NCI-H748 treated with DMSO at 0.1 percent for 48 hours (cell line): ENCODE measurements at places on chromosomes 16 and 17.
A peak's percentile ranks its signal among the peaks of the same experiment; 100 is the strongest.

DNA sequence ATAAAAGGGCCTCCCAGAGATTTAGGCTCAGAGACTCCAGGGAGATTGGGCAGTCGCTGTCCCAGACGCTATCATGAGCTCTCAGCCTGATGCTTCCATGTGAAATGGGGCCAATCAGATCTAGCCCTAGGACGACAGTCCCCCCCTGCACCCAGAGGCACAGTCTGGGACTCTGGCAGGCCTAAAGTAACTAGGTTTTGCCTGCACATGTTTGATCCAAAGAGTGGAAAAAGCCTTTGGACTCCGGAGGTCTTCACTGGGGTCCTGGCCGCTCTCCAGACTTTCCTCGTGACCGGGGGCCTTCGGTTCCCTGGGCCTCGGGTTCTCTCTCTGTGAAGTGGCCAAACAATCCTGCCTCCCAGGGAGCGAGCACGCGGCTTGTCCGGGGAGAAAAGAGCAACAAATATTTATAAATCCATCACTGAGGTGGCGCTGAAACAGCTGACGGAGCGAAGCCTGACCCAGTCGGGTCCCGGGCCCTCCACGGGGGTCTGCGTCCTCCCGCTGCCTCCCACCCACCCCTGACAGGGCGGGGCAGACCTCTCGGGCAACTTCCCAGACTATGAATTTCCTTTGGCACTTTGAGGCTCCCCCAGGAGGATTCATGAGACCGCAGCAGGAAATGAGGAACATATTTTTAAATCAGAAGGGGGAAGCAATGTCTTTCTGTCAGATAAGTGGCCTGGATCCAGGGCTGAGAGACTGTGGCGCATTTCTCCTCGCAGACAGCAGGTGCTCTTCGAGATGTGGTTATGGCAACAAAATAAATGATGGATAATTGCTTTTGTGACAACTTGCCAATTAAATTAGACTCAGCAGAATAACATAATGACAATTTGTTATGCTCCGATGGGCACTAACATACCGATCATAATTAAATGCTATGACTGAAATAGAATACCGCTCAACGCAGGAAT is 38.9 kb downstream of the MRPS23 start:
- peak; percentile 91 for DNase-seq

DNA sequence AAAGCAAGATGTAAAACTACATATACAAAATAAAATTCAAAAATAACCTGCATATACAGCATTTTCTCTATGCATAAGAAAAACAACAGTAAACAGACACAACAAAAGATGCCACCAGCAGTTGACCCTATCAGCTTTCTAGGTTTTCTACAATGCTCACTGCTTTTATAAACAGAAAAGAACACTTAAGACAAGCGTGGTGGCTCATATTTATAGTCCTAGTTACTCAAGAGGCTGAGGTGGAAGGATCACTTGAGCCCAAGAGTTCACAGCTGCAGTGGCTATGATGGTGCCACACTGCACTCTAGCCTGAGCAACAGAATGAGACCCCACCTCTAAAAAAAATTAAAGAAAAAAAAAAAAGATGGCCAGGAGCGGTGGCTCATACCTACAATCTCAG is 46.5 kb upstream of the ATP2A3 start:
- no peak for DNase-seq

DNA sequence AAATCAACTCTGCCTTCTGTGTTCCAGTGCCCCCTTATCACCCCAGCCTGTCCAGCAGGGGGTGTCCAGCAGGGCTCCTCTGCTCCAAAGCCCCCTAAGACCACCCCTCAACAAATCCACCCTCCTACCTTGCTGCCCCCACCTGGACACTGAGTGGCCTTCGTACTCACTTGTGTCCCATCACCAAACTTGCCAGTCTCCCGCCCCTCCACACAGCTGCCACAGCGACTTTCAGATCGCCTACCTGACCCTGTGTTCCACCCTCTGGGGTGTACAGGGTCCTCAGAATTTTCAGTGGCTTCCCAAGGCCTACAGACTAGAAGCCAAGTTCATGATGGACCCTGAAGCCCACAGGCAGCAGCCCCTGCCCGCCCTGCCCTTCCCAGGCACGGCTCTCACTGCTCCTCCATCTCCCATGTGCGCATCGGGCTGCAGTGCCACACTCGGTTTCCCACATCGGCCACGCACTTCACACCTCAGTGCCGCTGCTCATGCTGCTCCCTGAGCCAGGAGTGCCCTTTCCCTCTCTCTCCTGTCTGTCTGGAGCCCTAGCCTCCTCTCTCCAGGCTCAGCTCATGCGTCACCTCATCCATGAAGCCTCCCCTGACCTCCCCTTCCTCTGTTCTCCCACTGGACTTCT is 11.8 kb downstream of the KCNH6 start:
- no peak for DNase-seq

- DNase-seq, result no peak
Measured at GRCh38 chr16:87713451-87714229, 52.1 kb downstream of the KLHDC4 start.

- DNase-seq, result no peak
Measured at GRCh38 chr16:85136213-85136701, 24.0 kb upstream of the CIBAR2 start.

DNA sequence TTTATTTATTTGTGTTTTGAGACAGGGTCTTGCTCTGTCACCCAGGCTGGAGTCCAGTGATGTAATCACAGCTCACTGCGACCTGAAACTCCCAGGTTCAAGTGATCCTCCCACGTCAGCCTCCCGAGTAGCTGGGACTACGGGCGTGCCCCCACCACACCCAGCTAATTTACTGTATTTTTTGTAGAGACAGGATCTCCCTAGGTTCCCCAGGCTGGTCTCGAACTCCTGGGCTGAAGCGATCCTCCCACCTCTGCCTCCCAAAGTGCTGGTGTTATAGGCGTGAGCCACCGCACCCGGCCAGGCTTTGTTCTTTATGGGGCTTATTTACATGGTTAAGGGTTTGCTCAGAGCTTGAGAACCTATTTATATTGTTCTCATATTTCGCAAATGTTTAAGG is 5.8 kb upstream of the MEIOB start:
- DNase-seq, result no peak

DNA sequence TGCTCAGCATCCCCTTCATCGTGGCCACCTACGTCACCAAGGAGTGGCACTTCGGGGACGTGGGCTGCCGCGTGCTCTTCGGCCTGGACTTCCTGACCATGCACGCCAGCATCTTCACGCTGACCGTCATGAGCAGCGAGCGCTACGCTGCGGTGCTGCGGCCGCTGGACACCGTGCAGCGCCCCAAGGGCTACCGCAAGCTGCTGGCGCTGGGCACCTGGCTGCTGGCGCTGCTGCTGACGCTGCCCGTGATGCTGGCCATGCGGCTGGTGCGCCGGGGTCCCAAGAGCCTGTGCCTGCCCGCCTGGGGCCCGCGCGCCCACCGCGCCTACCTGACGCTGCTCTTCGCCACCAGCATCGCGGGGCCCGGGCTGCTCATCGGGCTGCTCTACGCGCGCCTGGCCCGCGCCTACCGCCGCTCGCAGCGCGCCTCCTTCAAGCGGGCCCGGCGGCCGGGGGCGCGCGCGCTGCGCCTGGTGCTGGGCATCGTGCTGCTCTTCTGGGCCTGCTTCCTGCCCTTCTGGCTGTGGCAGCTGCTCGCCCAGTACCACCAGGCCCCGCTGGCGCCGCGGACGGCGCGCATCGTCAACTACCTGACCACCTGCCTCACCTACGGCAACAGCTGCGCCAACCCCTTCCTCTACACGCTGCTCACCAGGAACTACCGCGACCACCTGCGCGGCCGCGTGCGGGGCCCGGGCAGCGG is 3.2 kb downstream of the UTS2R start:
- DNase-seq, result no peak

- no peak for DNase-seq
Measured at GRCh38 chr16:11262915-11263314, 6.2 kb downstream of the TNP2 start.

DNA sequence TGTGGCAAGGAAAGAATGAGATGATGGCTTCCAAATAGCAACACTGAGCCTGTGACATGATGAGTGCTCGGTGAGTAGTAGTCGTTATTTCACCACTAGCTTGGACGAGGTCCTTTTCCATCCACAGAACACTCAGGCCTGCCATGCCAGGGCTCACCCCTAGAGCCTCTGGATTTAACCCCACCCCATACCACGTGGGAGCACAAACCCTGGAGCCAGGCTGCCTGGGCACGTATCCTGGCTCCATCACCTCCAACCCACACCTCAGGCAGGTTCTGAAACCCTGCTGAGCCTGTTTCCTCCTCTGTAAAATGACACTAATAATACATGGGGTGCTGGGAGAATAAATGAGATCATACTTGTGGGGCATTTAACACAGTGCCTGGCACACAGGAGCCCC is 192.4 kb downstream of the KATNIP start:
- no peak for DNase-seq

DNA sequence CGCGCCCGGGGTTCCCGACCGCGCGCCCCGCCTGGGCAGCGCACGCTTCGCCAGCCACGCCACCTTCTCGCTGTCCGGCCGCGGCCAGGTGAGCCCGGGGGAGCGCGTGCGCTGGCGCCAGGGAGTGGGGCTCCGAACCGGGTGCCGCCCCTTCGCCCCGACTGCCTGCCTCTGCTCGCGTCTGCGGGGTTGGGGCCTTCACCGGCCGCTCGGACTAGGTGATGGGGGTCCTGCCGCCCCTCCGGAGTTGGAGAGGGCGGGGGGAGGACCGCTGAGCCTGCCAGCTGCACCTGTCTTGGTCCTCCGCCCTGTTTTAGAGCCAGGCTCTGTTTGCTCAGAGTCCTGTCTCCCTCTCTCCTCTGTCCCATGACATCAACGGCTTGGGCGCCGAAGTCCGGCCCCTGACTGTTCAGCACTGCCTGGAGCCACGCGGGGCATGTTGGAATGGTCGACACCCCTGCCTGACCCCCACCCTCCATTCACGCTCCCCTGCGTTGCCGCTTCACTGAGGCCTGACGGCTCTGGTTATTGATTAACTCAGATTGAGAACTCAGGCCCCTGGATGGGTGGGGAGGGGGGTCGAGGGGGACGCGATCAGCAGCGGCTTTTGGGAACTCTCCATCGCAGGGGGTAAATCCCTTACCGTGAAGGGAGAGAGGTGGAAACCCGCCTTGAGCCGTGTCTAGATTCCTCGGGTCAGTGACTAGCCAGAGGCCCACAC is 748 bp downstream of the SMTNL2 start:
- no peak for DNase-seq

GRCh38 chr16:57102888-57103851 is 10.8 kb downstream of the CPNE2 start:
- no peak for DNase-seq
